ENCODE measurements at places on chromosomes 1 and 21.

DNA sequence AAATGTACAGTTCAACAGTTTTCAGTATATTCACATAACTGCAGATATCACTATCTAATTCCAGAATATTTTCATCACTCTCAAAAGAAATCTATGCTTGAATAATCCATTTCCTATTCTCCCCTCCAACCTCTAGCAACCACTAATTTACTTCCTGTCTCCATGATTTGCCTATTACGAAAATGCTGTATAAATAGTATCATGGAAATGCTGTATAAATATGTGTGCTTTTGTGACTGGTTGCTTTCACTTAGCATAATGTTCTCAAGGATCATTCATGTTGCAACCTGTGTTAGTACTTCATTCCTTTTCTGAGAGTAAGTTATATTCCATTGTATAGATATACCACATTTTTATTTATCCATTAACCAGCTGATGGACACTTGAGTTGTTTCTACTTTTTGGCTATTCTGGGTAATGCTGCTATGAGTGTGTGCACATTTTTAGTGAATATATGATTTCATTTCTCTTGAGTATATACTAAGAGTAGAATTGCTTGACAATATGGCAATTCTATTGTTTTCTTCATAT, 115.6 kb downstream of the TNFSF18 start:
- no peak for DNase-seq

- no peak for DNase-seq
These were observed 38.0 kb downstream of the SAMD13 start for GRCh38 chr1:84339503-84339902.

DNA sequence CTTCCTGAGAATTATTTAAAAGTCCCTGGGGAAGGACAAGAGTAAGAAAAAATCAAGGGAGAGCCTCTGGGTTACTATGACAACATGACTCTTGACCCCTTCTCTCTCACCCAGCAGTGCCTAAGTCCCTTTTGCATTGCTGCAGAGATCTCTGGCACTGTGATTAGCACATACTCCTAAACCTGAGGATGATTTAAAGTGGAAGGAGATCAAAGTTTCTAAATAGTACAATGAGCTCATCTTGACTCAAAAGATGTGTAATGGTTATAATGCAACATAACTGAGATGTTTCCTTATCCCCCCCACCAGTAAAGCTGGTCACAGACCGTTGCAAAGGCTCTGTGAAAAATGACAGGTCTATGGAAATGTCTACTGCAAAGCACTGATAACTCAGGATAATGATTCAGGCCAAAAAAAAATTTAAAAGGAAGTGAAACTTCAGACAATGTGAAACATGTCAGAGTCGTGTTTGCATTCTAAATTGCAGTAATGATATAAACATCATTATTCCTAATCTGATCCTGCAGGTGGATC, 519.2 kb downstream of the KIF26B start:
- no peak for DNase-seq

DNA sequence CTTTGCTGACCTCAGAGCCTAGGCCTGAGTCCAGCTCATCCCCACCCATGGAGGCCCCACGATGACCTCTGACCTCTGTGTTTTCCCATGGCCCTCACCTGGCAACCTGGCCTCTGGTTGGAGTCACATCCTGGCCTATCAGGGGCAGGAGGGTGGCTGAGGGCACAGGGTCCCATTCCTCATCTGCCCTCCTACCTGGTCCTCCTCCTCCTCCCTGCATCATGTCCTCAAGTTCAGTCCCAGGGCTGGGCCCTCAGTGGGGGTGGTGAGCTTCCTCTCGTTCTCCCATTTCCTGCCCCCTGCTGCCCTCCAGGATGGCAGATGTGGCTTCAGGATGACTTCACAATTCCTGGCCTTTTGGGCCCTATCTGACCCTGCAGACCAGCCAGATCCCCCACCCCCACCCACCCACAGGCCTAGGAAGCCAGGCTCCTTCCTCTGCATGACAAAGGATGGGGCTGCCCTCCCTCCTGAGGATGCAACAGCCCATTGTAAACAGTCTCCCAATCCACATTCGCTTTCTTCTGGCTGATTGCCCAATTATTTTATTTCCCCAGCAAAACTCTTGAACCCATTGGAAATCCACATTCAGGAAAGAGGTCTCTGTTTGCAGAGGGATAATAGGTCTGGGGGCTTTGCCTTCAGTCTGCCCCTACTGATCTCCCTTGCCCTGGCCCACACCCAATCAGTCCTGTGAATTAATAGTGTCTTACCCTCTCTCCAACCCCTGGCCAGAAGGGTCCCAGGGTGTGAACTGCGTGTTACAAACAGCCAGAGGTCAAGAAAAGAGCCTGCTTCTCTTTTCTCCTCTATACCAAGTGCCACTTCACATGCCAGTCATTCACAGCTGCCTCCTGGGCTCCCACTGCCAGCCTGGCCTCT, 10.3 kb upstream of the LEFTY1 start:
- no peak for DNase-seq

GRCh38 chr1:231037585-231038517, 2.2 kb downstream of the FAM89A start:
- no peak for DNase-seq

DNA sequence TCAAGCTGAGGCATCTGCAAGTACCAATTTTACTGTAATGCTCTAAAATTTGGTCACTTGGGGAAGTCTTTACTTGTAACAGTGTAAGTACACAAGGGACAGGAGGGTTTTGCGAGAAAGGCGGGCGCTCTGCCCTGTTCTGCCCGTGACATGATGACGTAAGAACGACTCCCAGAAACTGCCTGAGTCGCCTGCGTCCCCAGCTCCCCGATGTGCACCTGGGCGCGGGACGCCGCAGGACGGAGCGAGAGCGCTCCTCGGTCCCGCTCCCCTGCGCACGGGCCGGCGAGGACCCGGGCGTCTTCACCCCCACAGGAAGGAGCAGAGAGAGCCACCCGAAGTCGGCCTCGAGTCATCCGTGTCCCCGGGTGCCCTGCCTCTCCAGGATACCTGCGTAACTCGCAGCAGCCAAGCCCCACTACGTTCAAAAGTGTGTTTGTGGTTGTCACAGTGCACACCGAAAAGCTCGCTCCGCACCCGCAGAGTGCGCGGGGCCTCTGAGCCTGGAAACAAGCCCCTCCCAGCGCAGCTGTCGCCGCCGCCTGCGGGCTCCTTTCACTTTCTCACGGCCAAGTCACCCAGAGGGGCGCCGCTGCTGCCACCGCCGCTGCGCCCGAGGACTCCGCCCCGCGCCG, 3.3 kb upstream of the ZBTB18 start:
- no peak for DNase-seq

- no peak for DNase-seq
These were observed 255.9 kb downstream of the LMO4 start for GRCh38 chr1:87584586-87584985.

- DNase-seq = no peak
These were observed 1.0 kb downstream of the TRMT1L start for GRCh38 chr1:185155600-185156287.

DNA sequence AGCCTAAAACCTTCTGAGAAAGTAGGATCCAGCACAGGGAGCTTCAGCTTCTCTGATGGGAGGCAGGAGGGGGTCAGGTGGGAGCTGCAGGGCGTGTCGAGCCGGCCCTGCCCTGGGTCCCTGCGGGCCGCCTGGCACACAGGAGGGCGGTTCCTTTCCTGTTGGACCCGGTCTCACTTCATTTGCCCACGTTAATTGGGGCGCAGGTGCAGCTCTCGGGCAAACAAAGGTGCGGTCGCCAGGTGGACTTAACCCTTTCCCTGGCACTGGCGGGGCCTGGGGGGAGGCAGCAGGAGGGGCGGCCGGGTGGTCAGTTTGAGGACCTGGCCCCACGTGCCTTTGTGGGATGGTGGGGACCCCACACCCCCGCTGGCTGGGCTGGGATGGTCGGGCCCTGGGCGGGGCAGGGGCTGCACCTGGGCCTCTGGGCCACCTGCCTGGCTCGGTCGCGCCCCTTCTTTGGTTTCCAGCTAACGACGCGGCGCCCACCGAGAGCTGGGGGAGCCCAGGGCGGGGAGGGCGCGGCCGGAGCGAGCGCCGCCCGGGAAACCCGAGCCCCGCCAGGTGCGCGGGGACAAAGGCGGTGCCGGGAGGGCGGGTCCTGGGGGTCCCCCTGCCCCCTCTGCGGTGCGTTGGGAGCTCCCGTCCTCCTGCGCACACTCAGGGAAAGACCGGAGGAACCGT, 20.8 kb upstream of the C1orf159 start:
- DNase-seq = no peak

GRCh38 chr1:37872692-37873091, 13.3 kb upstream of the MTF1 start:
- no peak for DNase-seq

DNA sequence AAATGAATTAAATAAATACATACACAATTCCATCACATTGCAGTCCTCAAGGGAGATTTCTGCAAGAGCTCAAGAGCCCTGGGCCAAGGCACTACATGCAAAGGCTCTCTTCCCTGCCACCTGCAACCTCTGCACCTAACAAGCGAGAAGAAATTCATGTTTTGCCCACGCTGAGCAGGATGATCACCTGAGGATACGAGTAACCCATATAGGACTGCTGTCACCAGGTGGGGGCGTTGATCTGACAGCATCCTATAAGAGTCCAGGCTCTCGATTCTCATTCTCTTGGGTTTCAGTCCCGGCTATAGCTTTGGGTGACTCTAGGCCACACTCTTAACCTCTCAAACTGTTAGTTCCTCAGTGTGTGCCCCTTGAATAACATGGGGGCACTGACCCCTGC, 18.7 kb upstream of the SPOCD1 start:
- DNase-seq = no peak

Data from DMS 273 treated with DMSO at 0.1 percent for 48 hours (cell line).